ENCODE measurements at places on chromosomes 16 and 17. TPM values are rescaled to one million over a fixed set of nuclear protein-coding genes. Genes with fewer than 3 reads are reported as not detected.

DNA sequence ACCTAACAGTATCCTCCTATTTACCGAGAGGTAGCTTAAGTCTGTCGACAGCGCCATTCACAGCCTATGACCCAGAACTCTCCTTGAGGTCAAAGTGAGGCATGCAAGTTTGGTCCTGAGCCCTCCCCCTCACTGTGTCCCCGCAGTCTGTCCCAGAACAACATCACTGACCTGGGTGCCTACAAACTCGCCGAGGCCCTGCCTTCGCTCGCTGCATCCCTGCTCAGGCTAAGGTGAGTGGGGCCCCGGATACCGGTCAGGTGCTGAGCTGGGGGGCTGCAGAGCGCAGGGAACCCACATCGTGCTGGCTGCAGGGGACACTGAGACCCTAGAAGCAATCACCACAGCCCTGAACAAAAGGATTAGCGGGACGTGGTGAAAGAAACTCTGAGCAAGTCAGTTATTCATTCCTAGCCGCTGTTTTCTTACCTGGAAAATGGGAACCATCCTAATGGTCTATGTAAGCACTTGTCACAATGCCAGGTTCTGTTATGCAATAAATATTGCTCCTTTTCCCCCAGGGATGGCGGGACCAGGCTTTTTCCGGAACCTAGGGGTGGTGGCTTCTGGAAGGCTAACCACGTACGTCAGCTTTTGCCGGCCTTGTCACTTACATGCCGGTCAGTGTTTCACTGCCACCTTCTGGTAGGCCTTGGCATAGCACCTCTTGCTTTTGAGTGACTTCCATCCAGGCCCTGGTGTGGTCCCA lies 23.8 kb downstream of the DEXI start:
- no peaks in the 10 kb centered on the region for H3K36me3 ChIP-seq
- no peaks in the 10 kb centered on the region for H3K27me3 ChIP-seq
- H3K4me1 ChIP-seq, result peaks cover 12% of the 10 kb centered on the region

DNA sequence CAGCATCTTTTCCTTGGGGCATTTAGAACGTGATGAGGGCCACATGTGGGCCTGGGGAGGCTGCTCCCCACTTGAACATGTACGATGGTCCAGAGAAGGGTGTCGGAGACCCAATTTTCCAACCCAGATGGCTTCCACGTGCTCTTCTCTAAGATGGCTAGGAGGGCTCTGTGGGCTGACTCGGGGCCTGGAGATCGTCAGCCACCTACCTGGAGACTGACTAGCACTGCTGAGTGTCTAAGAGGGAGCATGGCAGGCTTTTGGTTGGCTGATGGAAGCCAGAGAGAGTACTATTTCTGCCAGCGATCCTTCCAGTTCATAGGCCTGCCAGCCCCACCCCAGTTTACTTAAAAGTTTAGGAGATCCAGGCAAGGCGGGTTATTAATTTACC lies 60.2 kb upstream of the CLEC18A start:
- H3K27me3 ChIP-seq, result no peaks in the 10 kb centered on the region
- H3K4me3 ChIP-seq, result no peak overlapping the region
- DNase-seq, result no peak
- no peak overlapping the region for H3K27ac ChIP-seq
- H3K4me1 ChIP-seq, result peaks cover under 1% of the 10 kb centered on the region

DNA sequence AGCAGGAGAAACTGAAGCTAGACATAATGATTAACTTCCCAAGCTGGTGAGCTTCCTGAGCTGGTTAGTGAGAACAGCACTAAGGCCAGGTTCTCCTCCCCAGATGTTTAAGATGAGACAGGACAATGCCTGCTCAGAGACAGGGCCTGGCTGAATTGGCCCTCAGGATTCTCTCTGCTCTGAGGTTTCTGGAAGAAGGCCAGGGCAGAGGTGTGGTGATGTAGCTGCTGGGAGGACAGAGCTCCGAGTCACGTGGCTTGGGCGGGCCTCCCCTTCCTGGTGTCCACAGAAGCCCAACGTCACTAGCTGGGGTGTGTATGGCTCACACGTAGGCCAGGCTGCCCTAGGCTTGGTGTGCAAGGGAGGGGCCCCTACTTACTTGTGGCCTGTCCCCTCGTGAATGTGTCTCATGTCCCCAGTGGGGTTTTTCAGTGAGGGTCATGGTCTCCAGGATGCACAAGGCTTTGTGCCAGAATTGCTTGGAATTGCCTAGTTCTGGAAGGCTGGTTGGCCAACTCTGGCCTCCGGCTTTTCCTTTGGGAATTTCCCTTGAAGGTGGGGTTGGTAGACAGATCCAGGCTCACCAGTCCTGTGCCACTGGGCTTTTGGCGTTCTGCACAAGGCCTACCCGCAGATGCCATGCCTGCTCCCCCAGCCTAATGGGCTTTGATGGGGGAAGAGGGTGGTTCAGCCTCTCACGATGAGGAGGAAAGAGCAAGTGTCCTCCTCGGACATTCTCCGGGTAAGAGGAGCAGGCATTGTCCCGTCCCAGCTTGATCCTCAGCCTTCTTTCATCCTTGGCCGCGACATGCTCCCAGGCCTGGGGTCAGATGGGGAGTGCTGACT lies 3.4 kb downstream of the NOD2 start:
- peak; percentile 76 for DNase-seq
- peaks cover 16% of the 10 kb centered on the region for H3K27me3 ChIP-seq
- H3K4me1 ChIP-seq, result peaks cover 82% of the 10 kb centered on the region
- peaks cover 21% of the 10 kb centered on the region for H3K36me3 ChIP-seq
- H3K27ac ChIP-seq, result peak overlapping the region; percentile 89

Gene RAB37
- total RNA-seq, result 1.3 TPM

Gene ZG16B
- 22.1 TPM for total RNA-seq

DNA sequence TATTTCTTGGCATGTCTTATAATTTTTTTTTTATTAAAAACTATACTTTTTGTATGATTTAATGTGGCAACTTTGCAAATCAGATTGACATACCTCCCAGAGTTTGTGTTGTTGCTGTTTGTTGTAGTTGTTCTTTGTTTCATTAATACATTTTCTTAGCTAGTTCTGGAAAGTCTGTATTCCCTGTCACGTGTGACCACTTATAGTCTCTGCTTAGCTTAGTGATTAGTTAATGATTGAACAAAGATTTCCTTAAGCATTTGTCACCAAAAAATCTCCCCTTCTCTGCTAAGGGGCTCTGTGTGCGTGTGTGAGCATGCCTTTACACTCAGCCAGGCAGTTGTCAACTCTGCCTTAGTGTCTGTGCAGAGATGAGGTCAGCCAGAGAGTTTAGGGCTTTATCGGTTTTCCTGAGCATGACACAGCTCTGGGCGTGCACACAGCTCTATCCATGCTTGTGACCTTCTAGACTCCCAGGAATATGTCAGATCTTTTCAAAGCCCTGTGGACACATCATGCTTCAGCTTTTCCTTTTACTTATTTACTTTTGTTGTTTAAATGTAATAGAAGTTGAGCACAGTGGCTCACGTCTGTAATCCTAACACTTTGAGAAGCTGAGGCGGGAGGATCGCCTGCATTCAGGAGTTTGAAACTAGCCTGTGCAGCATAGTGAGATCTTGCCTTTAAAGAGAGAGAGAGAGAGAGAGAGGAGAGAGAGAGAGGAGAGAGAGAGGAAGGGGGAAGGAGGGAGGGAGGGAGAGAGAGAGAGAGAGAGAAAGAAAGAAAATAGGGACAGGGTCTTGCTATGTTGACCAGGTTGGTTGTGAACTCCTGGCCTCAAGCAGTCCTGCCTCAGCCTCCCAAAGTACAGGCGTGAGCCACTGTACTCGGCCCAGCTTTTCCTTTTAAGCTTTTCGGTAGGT lies 21.9 kb downstream of the DNAI2 start:
- H3K27me3 ChIP-seq, result peaks cover 5% of the 10 kb centered on the region
- DNase-seq, result no peak
- H3K4me3 ChIP-seq, result no peak overlapping the region

DNA sequence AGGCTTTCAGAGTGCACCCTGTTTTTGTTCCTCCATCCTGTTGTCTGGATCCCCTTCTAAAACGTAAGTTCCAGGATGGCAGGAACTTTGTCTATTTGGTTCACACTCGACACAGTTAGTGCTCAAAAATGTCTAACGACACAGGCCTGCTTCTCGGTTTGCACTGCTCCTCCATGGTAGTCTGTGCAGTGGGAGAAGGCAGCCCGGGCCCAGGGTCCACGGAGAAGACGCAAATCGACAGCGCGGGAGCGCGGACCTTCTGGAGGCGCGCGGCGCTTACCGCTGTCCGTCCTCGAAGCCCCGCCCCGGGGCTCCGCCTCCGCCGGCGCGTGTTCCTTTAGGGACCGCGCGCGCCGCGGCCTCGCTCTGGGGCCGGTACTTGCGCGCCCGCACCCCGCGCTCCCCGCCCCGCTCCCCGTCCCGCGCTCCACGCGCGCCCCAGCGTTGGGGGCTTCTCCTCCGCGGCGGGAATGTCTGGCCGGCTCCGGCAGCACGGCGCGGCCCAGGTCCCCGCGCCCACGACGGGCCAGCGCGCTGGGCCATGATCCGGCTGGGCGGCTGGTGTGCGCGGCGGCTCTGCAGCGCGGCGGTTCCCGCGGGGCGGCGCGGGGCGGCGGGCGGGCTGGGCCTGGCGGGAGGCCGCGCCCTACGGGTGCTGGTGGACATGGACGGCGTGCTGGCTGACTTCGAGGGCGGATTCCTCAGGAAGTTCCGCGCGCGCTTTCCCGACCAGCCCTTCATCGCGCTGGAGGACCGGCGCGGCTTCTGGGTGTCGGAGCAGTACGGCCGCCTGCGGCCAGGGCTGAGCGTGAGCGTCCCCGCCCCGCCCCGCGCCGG lies at the start of gene NT5M:
NT5M (plus strand) TSS at position 364 of the 837 bp plus-strand sequence; CDS start at position 542, 178 bp downstream.
- no peaks in the 10 kb centered on the region for H3K36me3 ChIP-seq
- H3K27me3 ChIP-seq, result peaks cover 3% of the 10 kb centered on the region
- DNase-seq, result peak; percentile 80
- peaks cover 29% of the 10 kb centered on the region for H3K4me1 ChIP-seq
- peak within 1 kb of the TSS; percentile 86 for H3K4me3 ChIP-seq

DNA sequence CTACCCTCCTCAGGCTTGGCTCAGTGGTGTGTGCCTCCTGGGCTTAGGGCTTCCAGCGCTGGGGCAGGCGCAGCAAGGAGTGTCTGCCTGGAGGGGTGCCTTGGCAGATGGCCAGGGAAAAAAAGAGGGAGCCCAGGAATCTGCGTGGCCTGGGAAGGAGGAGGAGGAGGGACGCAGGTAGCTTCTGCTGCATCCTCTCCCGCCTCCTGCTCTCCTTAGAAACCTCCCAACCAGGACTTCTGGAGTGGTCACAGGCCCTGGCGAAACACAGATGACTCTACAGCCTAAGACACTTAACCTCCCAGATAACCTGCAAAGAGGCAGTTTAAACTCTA lies 7.3 kb upstream of the BCAR1 start:
- H3K4me1 ChIP-seq, result no peaks in the 10 kb centered on the region
- H3K36me3 ChIP-seq, result no peaks in the 10 kb centered on the region
- no peak overlapping the region for H3K27ac ChIP-seq
- no peak for DNase-seq

- H3K4me1 ChIP-seq, result no peaks in the 10 kb centered on the region
- no peak overlapping the region for H3K27ac ChIP-seq
- no peaks in the 10 kb centered on the region for H3K36me3 ChIP-seq
- DNase-seq, result peak; percentile 12
- H3K27me3 ChIP-seq, result no peaks in the 10 kb centered on the region
These were observed 111.3 kb downstream of the BANP start for GRCh38 chr16:88062341-88063210.

Gene SPAG9
- 49.2 TPM for total RNA-seq

GRCh38 chr16:3190949-3191353 lies 2.9 kb downstream of the OR1F1 start:
- H3K4me1 ChIP-seq, result peaks cover 40% of the 10 kb centered on the region
- DNase-seq, result no peak
- peaks cover 5% of the 10 kb centered on the region for H3K36me3 ChIP-seq

- H3K4me3 ChIP-seq, result no peak overlapping the region
- H3K36me3 ChIP-seq, result no peaks in the 10 kb centered on the region
- peaks cover 25% of the 10 kb centered on the region for H3K4me1 ChIP-seq
- no peak overlapping the region for H3K27ac ChIP-seq
These were observed 107.0 kb downstream of the CRLF3 start for GRCh38 chr17:30717291-30718098.

DNA sequence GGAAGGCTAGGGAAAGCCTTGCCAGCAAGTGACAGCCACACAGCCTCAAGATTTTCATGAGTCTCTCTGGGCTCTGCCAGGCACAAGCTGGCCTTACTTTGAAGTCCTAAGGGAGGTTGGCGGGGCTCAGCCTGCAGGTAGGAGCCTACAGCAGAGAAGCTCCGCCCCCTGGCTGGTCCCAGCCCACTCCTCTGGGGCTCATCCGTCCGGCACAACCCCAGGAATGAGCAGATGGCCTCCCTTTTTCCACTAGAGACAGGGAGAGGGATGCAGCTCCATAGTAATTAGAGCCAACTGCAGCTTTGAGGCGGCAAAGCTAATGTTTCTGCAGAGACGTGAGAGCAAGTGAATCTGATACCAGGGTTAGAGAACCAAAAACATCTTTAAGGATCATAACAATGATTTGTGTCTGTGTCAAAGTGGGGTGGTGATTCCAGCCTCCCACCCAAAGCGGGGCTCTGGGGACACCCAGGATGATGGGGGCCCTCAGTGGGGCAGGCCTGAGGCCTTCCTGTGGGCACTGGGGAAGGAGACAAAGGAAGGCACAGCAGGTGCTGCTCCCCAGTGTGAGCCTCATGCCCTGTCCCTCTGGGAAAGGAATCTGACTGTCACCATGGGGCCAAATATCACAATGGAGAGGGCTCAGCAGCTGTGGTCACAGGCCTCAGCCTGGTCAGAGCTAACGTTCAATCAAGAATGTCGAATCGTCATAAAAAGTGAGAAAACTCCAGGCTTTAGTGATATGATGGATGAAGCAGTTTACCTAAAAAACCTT lies 61.5 kb downstream of the RBFOX3 start:
- DNase-seq, result no peak
- H3K36me3 ChIP-seq, result no peaks in the 10 kb centered on the region

DNA sequence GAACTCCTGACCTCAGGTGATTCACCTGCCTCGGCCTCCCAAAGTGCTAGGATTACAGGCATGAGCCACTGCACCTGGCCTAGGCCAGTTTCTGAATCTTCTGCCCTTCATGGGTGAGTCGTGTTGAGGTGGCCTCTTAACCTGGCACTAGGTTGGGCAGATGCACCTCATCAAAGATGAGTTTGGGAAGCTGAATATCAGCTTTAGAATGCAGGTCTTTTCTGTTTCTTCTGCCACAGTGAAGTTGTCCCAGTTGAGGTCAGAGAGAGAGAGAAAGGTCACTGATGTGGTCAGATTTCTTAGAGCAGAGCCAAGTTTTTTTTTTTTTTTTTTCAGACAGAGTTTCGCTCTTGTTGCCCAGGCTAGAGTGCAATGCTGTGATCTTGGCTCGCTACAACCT lies 111.3 kb upstream of the WSCD1 start:
- DNase-seq, result no peak
- H3K4me1 ChIP-seq, result no peaks in the 10 kb centered on the region
- no peak overlapping the region for H3K27ac ChIP-seq
